ENCODE measurements at places on chromosomes 7 and 10.

- DNase-seq, result no peak
Measured at GRCh38 chr7:128056901-128057300, 25.7 kb upstream of the LRRC4 start.

GRCh38 chr10:59099481-59099880 is 77.0 kb upstream of the PHYHIPL start:
- DNase-seq, result no peak

- peak; percentile 1 for DNase-seq
Measured at GRCh38 chr7:921581-922333, 32.7 kb downstream of the ADAP1 start.

DNA sequence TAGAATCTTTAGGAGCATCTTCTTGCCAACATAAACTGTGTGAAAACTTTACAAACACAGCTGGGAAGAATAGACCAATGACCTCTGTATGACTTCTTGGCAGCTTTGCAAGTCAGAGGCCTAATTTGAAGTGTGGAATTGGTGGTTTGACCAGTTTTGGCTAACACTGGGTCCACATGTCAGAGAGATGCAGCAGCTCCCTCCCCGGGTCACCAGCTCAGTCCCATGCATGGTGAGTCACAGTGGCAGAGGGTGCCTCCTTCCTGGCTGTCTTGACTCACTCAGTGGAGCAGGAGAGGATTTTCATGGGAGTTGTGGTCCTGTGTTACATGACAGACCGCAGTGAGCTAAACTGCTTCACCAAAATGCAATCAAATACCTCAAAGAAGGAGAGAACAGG is 8.2 kb upstream of the STARD3NL start:
- peak; percentile 85 for DNase-seq

DNA sequence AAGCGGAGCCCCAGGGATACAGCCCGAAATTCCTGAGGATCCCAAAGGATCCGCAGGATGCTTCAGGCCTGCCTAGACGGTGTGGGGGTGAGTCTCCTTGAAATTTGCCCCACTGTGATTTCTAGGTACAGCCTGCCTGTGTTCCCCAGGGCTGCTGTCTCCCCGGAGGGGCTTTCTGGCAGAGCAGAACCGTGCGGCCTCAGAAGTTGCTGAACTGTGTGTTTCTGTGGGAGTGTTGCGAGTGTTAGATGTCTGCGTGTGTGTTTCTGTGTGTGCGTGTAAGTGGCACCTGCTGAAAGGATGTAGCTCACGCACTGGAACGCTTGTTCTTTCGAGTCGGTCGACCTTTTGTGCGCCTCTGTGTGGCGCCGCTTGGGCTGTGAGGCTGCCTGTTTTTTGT is 27.8 kb upstream of the ZNF273 start:
- no peak for DNase-seq

DNA sequence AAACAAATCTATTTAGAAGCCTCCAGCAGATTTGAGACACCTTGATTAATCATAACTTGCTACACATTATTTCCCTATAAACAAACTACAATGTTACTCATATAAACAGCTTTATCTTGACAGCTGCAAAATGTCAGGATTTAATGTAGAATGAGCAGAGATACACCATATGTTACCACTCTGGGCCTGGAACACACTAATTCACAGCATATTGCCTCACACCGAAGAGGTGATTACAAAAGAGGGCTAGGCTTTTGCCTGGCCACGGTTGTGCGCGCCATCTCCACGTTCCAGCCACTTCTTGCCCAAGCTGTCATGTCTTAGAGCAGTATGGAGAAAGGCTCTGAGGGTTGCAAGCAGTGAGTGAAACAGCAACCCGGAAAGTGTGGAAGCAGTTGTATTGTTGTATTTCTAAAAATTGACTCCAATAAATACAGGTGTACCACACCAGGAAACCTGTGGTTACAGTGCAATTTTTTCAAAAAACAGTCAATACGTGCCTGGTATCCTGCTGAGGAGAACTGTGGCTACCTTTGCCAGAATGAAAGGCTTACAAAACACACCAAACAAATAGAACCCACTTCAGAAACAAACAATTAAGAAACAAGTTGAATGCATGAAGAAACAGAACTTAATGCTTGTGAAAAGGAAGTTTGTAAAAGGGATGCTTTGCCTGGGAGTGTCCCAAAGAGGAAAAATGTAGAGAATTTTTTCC is 498.1 kb downstream of the PLXNA4 start:
- no peak for DNase-seq

- DNase-seq, result no peak
Measured at GRCh38 chr10:69142983-69143382, 19.0 kb downstream of the VPS26A start.

DNA sequence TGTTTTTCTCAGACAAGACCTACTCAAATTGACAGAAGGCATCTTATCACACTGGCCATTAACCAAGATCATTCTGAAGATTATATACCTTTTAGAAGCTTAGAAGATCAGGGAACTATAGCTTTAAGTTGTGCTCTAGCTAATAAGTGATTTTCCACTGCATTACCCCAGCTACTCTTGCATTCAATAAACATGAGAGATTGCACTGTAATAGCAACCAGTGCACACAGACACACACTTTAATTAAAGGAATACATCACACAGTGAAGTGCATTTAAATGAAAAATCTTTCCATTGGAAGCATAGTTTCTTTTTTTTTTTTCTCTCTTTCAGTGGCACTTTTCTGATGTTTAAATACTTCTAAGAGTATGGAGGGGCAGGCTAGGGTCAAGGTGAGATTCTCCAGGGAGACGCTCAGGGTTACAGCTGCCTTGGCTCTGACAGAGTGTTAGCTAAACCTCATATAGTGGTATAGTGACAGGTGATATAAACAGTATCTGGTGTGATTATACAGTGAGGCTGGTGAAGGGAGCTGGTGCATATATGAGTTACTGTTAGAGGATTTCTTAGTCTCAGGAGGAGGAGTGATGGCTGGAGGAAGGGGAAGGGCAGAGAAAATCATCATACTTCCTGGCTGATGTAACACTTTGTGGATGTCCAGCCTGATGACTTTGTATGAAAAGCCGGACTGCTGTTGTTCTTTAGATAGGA is 369.5 kb downstream of the SORCS3 start:
- DNase-seq, result no peak

DNA sequence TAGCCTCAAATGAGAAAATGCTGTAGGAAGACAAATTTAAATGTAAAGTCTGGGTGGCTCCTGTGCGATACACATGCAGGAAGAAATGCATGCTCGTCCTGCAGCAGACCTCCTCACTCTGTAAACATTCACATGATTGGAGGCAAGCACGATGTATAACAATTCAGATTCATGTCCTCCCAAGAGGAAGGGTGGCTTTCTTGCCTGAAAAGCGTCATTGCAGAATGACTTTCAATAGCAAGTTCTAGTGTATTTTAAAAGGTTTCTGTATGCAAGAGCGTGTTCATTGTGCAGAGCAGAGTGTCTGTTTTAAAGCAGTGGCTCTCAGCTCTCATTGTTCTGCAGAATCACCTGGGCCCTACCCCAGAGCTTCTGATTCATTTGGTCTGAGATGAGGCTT is 170.3 kb upstream of the CELF2 start:
- DNase-seq, result no peak

DNA sequence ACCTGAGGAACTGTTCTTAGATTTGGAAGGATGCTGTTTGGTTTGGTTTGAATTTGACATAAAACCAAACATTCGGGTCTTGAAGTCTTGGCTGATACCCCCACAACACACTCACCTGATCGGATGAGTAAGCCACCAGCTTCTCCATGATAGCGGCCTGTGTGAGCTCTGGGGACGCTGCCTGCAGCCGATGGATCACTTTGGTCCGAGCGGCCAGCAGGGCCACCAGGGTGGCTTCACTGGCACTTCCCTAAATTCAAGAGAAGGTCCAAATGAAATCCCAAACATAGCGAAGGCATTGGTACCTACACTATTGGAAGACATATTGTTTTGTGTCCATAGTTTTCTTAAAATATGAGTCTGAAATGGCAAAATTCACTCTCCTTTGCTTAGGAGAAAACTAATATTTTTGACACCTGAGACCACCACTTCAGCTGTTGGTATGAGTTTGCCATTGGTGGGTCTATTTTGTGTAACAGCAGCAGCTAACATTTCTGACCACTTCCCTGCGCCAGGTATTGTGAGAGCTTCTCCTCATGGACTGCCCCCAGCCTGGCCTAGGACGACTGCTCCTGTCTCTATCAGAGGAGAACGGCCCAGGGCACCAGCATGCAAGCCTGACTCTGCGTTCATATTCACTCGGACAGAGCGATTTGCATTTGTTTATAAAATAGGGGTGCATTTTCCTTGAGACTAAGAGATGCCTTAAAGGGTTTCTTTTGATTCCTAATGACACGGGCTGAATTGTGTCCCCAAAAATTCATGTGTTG is 35.9 kb downstream of the DDC start:
- no peak for DNase-seq

- peak; percentile 19 for DNase-seq
Measured at GRCh38 chr10:70513848-70514309, 35.3 kb downstream of the PALD1 start.

DNA sequence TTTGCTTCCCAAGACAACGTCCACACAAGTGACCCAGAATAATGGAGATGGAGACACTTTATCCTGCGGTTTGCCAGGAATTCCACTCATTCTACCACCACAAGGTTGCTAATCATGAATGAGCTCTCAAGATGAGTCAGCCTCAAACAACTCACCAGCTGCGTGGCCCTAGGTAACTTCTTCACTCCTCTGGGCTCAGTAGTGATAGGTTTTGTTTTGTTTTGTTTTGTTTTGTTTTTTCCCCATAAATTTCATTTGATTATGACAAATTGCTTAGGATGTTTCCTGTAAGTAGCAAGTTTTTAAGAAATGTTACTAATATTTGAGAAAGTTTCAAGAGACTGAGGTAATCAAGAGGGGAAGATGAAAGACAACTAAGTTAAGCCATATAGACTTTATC is 286.8 kb downstream of the PARD3 start:
- peak; percentile 43 for DNase-seq

- peak; percentile 88 for DNase-seq
Measured at GRCh38 chr10:128211953-128212727, 85.9 kb upstream of the MKI67 start.

Data from thyroid gland (tissue), 4 donors.